ENCODE measurements at places on chromosomes 2 and 18.
A peak's percentile ranks its signal among the peaks of the same experiment; 100 is the strongest.

GRCh38 chr18:8794156-8794933 is 89.0 kb downstream of the MTCL1 start:
- DNase-seq, result no peak

- peak; percentile 61 for DNase-seq
Observed at GRCh38 chr18:79200546-79201268, 131.5 kb downstream of the ATP9B start.

- DNase-seq, result no peak
Observed at GRCh38 chr2:28247290-28247689, 145.4 kb upstream of the FOSL2 start.

DNA sequence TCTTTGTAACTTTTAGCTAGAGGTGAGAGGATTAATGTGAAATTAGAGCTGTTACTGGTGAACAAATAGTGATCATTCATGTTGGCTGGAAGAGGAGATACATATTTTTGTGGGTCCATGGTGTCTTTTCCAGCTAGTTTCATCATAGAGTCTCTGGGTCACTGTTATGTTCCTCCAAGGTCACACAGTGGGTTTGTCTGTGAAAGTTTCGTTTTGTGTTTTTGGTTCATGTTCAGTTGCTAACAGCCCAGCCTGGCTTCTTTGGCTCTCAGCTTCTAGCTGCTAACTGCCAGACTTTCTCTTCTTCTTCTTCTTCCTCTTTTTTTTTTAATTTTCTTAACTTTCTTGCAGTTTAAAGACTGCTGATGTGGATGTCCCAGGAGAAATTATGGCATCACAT is 480.0 kb upstream of the SYT4 start:
- DNase-seq, result no peak

DNA sequence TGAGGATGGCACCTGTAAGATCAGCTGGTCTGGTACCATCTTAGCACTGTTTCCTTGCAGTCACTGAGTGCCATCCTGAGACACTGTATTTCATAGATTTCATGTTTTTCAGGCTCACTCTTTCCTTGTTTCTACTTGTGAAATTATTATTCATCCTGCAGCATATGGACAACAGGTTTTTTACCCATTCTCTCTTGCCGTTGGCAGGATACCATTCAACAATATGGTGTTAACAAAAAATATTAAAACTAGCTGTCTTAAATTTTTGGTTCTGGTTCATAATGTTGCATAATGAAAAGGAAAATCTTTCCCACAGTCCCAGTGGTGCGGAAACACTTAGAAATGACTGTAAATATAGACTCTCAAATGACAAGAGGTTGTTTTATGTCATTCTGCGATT is 23.1 kb upstream of the ATG16L1 start:
- no peak for DNase-seq

DNA sequence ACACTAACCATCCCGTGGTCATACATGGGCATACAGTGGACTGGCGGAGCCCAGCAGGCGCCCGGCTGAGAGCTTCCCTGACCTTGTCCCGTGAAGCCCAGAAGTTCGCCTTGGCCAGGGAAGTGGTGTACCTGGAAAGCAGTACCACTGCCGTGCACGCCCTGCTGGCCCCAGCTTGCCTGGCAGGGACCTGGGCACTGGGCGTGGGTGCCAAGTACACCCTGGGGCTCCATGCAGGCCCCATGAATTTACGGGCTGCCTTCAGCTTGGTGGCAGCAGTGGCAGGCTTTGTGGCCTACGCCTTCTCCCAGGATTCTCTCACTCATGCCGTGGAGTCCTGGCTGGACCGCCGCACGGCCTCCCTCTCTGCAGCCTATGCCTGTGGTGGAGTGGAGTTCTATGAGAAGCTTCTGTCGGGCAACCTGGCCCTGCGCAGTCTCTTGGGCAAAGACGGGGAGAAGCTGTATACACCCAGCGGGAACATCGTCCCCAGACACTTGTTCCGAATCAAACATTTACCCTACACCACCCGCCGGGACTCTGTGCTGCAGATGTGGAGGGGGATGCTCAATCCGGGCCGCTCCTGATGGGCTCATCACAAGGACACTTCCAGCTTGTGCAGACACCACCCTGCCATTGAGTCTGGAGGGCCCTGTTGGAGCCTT is 2.3 kb downstream of the TMEM177 start:
- no peak for DNase-seq

DNA sequence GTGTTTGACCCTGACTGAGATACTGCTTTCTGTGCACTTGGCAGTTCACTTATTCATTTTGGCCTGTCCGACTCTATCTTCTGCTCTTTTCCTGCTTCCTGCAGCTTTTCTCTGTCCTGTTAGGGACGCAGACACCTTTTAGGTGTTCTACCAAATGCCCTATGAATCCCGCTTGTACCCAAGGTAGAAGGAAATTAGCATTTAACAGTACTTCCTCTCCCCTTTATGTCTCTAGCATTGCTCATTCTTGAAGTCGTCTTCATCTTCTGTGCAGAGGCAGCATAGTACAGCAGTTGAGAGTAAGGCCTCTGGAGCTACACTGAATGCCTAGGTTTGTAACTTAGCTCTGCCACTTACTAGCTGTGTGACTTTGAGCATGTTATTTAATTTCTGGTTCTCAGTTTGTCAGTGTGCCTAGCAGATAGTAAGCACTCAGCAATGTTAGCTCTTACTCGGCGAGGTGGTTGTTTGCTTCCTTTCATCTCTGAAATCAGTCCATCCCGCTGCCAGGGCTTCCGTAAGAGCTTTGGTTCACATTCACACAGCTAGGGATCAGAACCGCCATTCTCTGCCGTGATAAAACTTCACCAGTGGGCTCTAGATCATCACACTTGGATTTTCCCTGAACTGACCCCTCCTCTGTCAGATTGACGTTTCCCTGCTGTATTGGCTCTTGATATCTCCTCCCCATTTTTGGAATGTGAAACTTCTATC is 1.4 kb downstream of the CCT7 start:
- DNase-seq, result no peak

DNA sequence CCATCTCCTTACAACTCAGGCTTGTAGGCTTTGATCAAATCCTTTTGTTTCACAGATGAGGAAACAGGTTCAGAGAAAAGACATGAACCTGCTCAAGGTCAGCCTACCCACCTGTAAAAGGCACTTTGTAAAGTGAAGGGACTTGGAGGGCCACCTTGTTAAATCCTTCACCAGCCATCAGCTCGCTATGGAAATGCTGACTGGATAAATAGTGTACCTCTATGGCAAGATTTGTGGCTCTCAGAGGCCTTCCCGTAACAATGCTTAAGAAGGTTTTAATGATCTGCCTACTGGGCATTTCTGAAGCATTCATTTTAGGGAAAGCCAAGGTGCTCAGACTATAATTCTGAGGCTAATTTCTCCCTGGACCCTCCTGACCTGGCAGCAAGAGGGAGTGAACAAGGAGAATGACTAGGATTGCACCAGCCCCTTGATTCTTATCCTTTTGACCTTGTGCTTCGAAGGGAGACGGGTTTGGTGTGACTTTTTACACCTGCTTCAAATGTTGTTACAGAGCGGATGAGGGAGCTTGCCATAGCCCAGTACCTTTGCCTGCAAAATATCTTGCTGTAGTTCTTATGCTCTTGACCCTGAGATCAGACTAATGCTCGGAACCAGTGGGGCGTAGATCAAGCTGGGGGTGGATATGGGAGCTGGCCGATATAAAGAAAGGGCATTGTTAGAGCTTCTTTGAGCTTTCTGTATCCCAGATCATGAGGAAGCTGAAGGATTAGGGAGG is 90.9 kb upstream of the CXCR4 start:
- DNase-seq, result no peak

GRCh38 chr18:24762511-24762910 is 302.1 kb downstream of the HRH4 start:
- DNase-seq, result no peak

GRCh38 chr18:9737472-9738121 is 29.5 kb downstream of the RAB31 start:
- no peak for DNase-seq

GRCh38 chr2:8740136-8740535 is 58.3 kb downstream of the ID2 start:
- DNase-seq, result no peak

- DNase-seq, result peak; percentile 29
Observed at GRCh38 chr2:210169516-210170195, 1.6 kb downstream of the KANSL1L start.

DNA sequence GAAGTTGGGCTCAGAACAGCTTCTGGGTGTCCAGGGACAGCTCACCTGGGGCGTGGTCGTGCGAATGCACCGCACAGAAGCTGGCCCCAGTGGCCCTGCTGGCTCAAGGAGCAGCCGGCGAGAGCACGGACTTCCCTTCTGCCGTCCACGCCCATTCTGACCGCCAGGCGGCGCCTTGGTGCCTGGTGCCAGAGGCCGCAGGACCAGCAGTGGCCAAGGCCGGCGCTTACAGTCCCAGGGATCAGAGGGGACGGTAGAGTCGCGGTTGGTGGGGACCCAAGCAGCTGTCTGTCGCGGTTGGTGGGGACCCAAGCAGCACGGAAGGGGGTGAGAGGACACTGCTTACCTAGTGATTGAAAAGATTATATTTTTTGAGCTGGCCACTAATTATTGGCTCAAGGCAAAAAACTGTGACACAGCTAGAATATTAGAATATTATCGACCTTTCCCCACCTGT is 25.7 kb downstream of the NPPC start:
- peak; percentile 91 for DNase-seq

- peak; percentile 46 for DNase-seq
Observed at GRCh38 chr2:74821177-74822126, 12.5 kb upstream of the HK2 start.

GRCh38 chr2:152348388-152348787 is 13.4 kb downstream of the FMNL2 start:
- peak; percentile 49 for DNase-seq

GRCh38 chr18:44526705-44527415 is 153.8 kb upstream of the SETBP1 start:
- DNase-seq, result no peak

- peak; percentile 66 for DNase-seq
Observed at GRCh38 chr18:5464251-5464650, 79.5 kb downstream of the EPB41L3 start.

DNA sequence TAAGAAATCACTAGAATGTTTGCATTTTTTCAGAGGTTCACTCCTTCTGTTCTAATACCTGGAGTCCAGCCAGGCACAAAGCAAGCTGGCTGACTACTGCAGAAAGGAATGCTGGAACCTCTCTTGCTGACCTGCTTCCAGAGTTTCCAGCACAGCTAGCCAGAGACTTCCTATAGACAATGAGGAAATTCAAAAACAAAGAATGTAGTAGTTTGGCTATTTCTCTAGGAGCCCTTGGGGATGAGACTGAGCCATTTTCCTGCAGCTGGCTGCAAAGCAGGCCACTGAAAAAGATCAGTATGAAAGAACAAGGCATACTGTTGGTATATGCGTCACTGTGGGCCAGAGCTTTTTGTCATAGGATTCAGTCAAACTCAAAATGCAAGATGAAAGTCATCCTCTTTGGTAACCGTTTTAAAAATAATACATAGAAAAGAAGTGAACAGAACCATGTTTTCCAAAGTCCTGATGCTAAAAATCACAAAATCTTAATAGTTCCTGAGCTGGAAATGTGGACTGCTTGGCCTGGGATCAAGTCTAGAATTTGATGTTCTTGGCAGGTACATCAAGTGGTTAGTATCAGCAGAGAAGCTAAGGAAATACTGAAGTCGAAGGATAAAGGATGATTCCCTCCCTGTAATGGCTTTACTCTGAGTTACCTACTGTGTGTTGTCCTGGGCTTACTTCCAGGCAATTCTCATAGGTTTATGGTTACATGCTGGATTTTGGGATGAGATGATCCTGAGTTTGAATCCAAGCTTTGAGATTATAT is 9.0 kb upstream of the DSEL start:
- no peak for DNase-seq

DNA sequence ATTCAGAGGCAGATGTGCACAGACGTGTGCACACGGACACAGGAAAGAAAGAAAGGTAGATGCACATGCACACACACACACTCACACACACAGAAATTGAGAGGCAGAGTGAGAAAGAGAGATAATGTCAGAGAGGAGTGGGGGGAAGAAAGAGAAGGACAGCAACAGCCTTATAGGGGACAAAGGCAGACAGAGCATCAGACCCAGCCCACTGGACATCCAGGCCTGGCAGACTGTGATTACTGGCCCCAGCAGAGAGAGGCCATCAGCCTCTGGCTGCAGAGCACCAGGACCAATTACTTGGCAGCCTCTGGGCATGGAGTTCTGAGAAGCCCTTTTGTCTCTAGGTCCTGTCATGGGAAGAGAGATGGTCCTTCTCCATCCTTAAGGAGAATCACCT is 66.1 kb downstream of the C18orf54 start:
- DNase-seq, result no peak

- no peak for DNase-seq
Observed at GRCh38 chr18:47781561-47781960, 148.9 kb downstream of the SMAD2 start.

GRCh38 chr2:71802556-71802955 is 345.1 kb downstream of the CYP26B1 start:
- no peak for DNase-seq

GRCh38 chr2:95670686-95671085 is 78.9 kb downstream of the TRIM43 start:
- DNase-seq, result no peak

DNA sequence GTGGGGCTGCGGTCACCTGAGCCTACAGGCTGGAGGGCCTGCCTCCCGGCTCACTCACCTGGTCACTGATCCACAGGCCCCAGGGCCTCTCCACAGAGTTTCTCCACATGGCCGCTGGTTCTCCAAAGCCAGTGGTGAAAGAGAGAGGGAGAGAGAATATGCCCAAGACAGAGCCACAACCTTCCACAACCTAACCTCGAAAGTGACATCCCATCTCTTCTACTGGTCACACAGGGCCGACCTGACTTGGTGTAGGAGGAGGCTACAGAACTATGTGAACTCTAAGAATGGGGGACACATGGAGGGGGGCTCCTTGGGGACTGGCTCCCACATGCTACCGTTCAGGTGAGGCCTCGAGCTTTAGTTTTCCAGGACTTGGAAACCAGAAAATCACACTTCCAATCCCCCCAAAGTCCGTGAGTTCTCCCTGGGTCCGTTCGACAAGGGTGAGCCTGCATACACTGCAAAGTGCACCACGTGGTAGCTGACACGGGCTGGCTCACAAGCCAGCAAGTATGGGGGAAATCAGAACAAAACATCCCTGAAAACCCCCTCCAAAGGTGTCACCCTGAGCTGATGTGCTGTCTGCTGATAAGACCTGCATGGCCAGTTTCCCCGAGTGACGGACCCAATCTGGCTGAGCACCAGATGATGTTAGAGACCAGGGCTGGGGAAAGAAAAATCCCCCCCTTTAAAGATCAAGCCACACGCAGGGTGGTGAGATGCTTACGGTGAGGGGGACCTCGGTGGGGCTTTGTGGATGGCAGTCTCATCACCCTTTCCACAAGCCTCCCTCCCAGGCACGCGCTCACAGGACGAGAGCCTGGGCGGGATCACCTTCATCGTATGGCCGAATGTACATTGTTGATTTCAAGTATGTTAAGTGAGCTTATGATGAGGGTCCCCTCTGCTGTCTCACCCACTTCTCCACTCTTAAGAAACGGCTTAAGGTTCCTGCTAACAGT is 54.2 kb upstream of the SEMA4C start:
- no peak for DNase-seq

DNA sequence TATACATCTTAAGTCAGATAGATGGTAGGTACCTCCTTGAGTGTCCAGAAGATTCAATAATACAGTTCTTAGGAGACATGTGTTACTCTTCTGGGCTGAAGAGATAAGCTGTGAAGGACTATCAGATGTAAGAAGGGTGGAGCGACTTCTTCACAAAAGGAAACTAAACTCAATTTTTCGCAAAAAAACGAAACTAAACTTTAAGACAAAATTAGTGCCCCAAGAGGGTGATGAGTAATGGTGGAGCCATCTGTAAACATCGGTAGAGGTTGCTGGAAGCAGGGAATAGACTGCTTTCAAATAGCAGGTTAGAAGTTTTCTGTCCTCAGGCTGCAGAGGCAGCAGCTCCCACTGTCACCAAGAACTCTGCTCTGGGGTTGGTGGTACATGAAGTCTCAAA is 111.6 kb upstream of the TACR1 start:
- no peak for DNase-seq

- DNase-seq, result no peak
Observed at GRCh38 chr2:53877556-53877955, 17.8 kb upstream of the GPR75 start.

Measured in suppressor macrophage (primary cell).